ENCODE measurements at places on chromosomes 6 and 20.

- peak; percentile 39 for DNase-seq
These were observed 23.8 kb upstream of the BNIP5 start for GRCh38 chr6:36360241-36361054.

- no peak for DNase-seq
These were observed 9.0 kb upstream of the HSP90AB1 start for GRCh38 chr6:44237813-44238433.

DNA sequence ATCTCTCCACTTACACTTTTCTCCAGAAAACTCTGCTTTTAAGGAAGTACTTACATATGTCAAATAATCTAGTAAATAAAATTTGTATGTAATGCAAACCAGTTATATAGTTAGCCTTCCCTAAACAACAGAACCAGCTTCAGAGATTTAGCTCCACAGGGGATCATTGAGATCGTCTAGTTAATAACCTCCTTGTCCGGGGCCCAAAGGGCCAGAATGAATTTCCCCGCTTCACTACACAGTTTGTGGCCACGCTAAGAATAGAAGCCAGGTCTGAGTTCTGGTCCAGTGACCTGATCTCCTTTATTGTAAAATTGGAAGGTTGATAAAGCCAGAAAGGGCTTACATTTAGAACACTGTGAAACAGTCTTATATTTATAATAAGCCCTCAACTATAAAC is 245.2 kb downstream of the TPBG start:
- no peak for DNase-seq

GRCh38 chr6:30570740-30571074 is 535 bp upstream of the ABCF1 start:
- DNase-seq = no peak

DNA sequence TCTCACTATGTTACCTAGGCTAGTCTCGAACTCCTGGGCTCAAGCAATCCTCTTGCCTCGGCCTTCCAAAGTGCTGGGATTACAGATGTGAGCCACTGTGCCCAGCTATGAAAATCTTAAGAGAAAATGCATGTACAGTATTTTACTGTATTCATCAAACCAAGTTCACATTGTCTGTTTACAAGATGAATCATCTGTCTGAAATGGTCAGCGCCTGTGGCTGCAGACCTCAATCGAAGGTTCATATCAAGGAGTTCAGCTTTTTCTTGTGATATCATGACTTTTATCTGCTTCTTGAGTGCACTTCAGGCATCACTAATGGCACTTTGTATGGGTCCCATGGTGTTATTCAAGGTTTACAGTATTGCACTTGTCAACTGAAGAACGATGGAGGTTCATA is 155.1 kb downstream of the SLC16A10 start:
- DNase-seq = no peak

DNA sequence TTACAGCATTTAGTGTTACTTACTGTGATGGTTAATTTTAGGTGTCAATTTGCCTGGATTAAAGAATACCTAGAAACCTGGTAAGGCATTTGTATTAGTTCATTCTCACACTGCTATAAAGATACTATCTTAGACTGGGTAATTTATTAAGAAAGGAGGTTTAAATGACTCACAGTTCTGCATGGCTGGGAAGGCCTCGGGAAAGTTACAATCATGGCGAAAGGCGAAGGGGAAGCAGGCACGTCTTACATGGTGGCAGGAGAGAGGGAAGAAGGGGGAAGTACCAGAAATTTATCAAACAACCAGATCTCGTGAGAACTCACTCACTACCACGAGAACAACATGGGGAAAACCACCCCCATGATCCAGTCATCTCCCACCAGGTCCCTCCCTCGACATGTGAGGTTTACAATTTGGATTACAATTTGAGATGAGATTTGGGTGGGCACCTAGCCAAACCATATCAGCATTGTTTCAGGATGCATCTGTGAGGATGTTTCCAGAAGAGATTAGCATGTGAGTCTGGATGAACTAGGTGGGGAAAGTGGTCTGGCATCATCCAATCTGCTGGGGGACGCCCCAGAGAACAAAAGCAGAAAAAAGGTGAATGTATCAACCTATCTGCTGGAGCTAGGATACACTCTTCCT is 76.8 kb downstream of the MKKS start:
- DNase-seq = no peak

DNA sequence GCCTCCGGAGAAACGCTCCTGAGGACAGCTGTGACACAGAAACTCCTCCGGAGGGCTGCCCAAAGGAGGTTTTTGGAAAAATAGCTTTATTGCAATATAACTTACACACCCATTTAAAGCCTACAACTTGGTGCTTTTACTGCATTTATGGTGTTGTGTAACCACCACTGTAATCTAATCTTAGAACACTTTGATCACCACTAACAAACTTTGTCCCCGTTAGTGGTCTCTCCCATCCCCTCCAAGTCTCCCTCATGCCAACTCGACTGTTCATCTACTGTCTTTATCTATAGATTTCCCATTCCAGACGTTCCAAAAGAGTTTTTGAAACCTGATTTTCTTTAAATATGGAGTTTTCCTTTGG is 62.8 kb downstream of the SYNJ2 start:
- no peak for DNase-seq

DNA sequence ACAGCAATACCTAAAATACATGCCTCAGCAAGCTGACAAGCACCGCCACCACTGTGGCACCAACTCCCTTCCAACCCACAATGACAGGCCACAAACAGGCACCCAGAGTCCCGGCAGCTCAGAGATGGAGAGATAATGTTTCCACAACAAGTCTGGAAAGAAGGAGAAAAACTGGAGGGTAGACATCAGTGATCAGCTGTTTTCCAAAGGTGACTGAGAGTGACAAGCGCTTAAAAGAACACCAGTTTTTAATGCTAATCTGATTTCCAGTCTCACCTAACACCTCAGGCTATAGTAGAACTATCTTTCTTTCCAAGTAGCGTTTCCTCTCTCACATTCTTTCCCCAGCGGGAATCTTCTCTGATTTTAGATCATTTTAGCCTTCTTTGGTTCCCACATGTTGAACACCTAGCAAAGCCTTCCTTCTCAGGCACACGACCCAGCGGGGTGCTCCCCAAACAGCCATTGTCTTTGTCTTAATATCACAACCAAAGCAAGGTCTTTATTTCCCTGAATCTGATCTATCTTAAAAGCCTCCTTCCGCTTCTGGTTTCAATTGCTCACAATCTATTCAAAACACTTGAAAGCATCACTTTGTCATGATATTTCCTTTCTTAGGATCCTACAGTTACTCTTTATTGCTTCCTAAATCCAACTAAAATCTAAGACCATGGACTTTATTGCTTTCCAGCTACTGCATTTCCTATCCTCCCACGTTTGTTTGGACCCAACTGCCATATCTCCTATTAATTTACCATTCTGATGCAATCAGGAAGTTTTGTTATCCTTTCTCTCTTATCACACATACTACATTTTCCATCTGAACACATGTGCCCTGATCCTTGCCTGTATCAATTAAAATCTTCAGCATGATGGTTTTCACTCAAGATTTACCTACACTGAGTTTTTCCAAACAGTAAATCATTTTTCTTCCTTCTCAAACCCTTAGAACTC is 282.7 kb downstream of the ADGB start:
- DNase-seq = no peak

GRCh38 chr20:59955131-59955796 is 3.0 kb upstream of the CDH26 start:
- no peak for DNase-seq

- no peak for DNase-seq
These were observed 63.3 kb downstream of the PSMB1 start for GRCh38 chr6:170489836-170490235.

GRCh38 chr20:35461620-35462019 is 6.2 kb downstream of the CEP250 start:
- no peak for DNase-seq

DNA sequence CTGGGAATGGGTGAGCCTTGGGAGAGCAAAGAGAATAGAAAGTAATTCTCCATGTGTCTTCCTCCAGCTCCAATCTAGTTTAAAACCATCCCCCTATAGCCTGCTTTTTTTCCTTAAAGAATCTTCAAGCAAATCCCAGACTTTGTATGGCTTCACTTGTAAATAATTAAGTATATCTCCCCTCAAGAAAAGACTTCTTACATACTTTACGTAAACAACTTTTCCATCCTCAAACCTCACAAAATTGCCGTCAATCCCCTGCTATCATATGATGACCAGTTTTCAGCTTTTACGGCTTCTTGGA is 88.5 kb upstream of the PHACTR3 start:
- no peak for DNase-seq

DNA sequence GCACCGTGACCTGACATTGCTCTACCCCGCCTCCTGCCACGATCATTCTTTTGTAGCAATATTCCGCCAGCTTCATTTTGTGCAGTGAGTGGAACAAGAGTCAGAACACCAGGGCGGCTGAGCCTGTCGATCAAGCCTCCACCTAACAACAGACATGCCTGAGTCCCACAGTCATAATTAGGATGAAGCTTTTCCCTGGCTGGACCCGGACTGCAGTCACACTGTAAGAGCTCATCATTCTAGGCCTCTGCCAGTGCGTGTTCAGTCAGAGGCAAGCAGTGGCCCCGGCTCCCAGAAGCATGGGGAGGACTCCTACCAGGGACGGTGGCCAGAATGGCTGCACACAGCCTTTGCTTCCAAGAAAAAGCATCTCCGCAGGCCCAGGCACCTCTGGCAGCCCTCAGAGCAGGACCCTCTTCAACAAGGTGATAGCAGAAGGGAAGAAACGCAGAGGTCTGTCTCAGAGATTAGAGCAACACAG is 23.2 kb upstream of the UNC93A start:
- no peak for DNase-seq

Measured in brain pericyte (primary cell).